ENCODE measurements at places on chromosomes 3 and 15.

- DNase-seq = no peak
These were observed 51.9 kb upstream of the ATP2B2 start for GRCh38 chr3:10557250-10557649.

GRCh38 chr3:71047616-71048531 is 535.7 kb downstream of the FOXP1 start:
- DNase-seq = no peak

- peak; percentile 69 for DNase-seq
These were observed 1.3 kb downstream of the FAM43A start for GRCh38 chr3:194686816-194687637.

DNA sequence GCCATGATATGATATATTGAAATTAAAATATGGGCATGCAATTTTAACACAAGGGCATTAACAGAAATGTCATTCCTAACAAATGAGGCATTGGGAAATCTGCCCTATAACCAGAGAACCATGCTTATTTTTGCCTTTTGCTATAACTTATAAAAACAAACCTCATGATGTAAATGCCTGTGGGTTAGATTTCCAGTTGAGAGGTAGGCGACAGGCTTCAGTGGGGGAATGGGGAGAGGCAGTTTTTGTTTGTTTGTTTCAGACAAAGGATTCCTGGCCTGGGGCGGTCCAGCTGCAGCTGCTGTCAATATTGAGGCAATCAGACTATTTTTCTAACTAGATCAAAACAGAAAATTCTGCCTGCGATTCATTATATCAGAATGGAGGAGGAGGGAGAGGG is 490.4 kb upstream of the CFAP20DC start:
- DNase-seq = no peak

GRCh38 chr3:148500881-148501280 is 196.8 kb upstream of the AGTR1 start:
- DNase-seq = no peak

DNA sequence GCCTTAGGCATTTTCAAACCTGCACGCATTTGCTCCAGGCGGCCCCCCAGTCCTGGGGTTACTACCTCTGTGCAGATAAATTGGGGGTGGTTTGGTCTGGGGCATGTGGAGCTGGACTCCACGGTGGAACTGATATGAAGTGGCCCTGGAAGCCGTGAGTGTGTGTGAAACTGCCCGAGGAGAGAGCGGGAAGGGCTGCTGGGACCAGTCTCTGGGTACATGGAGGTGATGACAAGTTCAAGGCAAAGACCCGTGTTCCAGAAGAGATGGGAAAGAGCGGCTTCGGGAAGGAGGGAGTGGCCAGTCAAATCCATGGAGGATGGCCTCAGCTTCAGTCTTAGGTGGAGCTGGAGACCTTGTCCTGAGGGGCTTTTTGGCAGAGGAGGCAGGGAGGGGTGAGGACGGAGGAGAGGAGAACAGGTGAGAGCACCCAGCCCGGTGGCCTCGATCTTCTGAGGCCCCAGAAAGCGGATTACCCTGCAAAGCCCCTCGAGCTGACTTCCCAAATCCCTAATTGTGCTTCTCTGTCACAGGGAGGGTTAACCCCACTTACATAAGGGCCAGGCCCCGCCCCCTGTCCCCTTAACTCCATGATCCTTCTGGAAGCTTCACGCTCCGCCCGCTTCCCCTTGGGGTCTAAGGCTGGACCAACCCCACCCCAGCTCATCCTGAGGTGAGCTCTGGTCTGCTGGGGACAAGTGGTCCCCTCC is 1.9 kb upstream of the NR2E3 start:
- DNase-seq = no peak

GRCh38 chr3:115062412-115062956 is 84.6 kb downstream of the ZBTB20 start:
- DNase-seq = no peak

GRCh38 chr3:168828536-168828935 is 732.8 kb upstream of the GOLIM4 start:
- DNase-seq = no peak

DNA sequence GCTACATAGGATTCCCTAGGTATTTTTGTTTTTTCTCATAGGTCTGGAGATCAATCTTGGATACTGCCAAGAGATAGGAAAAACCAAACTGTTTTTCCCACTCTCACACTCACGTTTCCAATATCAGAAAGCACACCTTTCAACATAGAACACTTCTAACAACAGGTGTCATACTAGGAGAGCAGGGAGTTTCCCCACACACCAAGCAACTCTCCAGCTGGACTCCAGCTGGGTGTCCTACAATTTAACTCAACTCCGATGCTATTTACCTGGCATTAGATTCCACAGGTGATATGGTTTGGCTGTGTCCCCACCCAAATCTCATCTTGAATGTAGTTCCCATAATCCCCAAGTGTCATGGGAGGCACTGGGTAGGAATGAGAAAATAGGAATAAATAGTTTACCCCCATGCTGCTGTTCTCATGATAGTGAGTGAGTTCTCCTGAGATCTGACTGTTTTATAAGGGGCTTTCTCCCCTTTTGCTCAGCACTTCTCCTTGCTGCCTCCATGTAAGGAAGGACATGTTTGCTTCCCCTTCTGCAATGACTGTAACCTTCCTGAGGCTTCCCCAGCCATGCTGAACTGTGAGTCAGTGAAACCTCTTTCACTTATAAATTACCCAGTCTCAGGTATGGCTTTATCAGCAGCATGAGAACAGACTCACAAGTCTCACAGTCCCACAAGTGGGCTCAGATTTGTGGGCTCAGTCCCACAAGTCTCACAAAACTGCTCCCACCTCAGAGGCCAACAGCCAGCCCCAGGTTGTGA is 354.5 kb upstream of the THBS1 start:
- DNase-seq = peak; percentile 67

DNA sequence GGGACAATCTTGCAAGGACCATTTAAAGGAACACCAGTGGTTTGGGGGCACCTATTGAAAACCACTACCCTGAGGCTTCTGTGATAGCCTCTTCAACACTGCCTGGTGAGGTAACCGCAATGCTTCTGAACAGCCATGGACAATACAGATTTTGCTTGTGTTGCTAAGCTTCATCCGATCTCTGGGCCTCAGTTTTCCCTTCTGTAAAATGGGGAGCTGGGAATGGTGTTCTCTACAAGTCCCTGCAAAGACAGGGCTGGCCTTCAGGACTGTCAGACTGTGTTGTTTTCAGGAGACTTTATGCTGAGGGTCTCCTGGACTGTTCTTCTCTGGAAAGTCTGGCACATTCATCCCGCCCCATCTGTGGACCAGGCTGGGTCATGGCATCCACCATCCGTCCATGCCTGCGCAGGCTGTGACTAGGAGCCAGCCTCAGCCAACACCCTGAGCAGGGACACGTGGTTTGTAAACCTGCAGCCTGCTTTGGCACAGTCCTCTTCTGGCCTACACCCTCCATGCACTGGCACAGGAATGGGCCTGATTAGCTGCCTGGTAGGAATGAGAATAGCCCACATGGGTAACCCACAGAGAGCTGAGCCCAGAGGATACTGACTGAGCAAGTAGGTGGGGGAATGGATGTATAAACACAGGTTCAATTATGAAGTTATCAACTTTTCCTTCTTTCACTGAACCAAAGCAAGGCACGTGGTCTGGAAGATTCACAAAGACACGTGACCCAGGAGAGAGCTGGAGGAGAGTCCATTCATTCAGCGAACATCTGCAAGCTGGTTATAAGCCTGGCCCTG is 55.3 kb downstream of the ROPN1B start:
- DNase-seq = no peak

DNA sequence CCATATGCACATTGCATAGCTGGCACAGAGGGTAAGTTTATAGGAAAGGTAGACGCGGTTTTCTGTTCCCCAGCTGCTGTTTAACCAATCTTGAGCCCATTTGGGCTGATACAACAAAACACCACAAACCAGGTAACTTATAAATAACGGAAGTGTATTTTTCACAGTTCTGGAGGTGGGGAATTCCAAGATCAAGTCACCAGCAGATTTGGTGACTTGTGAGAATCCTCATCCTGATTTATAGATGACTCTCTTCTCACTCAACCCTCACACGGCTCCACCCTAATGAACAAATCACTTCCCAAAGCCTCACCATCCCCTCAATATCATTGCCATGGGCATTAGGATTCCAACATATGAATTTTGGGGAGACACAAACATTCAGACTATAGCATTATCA is 694.4 kb upstream of the NR2F2 start:
- DNase-seq = no peak

DNA sequence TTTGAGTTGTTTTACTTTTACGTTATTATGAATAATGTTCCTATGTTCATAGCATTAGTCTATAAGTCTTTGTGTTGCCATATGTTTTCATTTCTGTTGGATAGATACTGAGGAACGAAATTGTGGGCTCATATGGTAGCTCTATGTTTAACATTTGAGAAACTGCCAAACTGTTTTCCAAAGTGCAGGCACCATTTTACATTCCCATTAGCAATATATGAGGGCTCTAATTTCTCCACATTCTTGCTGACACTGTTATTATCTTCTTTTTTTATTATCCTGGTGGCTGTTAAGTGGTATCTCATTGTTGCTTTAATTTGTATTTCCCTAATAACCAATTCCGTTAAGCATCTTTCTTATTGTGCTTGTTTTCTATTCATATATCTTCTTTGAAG is 1.8 kb upstream of the PIK3R4 start:
- DNase-seq = peak; percentile 17

- DNase-seq = no peak
These were observed 259.2 kb upstream of the TLE3 start for GRCh38 chr15:70356919-70357318.

GRCh38 chr3:157683668-157684067 is 180.5 kb upstream of the VEPH1 start:
- no peak for DNase-seq

DNA sequence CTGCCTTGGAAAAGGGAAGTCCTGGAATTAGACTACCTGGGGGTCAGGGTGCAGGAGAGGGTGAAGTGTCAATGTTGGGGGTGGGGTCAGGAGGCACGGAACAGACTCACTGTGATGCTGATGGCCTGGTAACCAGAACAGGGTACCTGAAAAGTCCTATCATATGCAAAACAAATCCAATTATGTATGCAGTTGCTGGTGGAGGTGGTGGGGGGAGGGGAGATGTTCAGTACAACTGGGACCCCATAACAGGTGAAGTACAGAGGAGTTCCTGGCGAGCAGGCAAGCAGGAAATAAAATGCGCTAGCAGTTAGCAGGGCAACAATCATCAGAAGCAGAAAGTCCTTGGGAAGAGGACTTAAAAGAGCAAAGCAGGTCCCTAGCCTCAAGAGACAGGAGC is 4.2 kb upstream of the KATNBL1 start:
- no peak for DNase-seq

GRCh38 chr15:33132722-33133345 is 61.7 kb downstream of the FMN1 start:
- peak; percentile 64 for DNase-seq

DNA sequence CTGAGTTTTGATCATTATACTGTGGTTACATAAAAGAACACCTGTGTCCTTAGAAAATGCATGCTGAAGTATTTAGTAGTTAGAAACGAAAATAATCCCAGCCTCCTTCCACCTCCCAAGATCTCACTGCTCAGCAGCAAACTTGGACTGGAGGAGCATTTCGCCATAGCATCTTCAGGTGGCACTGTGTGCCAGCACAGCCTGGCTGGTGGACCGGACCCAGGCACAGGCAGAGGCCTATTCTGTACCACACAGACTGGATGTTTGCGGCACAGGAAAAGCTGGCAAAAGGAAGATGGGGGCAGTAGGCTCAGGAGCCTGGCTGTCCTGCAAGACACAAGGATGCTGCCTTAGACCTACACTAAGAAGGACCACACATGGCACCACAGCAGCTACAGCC is 10.2 kb downstream of the STIMATE start:
- no peak for DNase-seq
